Liver (tissue), 10 donors: ENCODE measurements at places on chromosomes 16 and 17.

DNA sequence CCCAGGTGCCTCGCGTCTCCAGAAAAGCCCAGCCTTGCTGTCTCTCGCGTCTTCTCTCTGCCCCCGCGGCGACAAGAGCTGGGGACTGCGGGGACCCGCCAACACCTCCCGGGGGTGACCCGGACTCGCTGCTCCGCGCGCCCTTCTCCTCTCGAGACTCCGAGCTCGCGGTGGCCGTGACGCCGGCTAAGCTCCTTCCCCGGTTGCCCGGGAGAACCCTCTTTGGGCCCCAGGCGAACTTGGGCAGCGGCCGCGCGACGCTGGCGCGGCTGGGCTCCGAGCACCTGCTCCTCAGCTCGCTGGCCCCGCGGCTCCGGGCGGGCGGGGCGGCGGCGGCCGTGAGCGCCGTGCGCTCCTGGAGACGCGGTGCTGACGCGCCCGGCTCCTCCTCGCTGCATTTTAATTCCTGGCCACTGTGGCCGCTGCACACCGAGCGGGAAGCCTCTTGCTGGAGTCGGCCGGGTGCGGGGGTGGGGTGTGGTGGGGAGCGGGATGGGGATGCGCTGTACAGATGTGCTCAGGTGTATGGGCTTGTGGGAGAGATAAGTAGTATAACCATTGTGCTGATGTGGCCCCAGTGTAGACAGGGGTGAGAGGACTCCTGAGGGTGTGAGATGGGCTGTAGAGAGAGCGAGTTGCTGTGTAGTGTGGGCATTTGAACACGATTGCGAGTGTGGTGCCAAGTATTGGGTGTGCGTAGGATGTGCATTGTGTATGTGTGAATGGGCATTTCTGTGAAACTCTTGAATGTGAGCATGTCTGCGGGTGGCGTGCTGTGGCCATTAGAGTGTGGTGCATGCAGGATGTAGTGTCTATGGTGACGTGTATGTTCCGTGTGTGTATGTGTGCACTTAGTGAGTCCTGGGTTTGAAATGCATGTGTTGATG is at the start of gene ASIC2:
Gene ASIC2, minus strand, starts transcription at position 315 of the 887 bp plus-strand sequence.
- DNase-seq = no peak

GRCh38 chr17:7910281-7910680 is 5.8 kb downstream of the RNF227 start:
- DNase-seq = no peak

DNA sequence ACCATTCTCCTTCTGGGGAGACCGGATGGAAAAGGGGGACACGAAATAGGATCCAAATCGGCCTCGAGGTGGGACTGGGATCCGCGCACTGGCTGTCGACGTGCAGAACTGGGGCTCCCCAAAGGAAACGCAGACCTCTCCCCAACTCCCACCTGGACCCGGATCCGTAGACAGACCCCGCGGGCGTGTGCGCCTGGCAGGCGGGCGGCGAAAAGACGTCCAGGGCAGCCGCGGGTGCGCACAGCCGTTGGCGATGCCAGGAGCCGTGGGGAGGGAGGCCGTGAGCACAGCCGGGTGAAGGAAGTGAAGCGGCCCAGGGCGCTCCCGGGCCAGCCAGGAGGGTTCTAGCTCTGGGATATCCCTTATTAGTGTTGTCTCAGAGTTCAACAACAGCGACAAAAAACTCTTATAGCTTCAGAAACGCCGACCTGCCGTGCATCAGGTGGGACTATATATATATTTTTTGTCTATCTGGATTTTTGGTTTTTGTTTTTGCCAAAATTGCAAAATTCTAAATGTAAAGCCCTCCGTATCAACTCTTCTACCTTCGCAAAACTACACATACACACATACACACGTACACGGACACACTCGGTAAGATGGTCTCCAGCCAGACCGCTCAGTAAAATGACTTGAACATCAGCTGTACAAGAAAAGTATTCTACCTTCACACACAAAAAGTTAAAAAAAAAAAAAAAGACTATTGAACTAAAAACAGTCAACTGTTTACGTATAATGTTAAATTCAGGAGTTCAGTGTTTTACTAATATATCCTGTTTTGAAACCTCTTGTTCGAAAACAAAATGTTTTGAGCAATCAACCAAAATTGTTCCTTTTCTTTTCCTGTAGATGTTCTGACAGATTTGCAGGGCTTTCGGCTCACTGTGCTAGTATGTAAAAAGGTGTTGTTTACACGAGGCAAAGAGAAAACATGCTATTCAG is 5.2 kb upstream of the AATF start:
- no peak for DNase-seq

GRCh38 chr17:81523402-81524038 is 4.7 kb upstream of the FSCN2 start:
- DNase-seq = no peak

DNA sequence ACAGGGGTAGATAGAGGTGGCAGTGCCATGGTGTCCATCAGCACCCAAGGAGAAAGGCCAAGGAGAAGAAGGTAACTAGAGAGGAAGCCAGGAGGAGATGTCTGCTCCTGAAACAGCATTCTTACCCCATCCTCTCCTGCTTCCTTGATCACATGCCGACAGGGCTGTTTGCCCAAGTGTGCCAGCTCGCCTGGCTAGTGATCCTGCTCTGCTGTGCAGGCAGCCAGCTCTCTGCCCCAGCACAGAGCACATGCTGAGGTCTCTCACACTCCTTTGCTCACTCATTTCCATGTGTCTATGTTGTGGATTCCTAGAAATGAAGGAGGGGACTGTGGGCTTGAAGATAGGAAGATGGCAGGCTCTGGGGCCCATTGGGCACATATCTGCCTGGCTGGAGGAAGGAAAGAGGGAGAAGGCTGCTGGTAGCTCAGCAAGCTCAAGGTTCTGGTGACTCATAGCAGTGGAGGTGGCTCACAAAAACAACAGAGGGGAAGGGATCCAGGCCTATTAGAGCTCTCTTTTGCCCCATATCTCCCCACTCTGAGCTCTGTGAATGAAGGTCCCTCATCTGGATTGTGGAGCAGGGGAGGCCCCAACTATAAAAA is 54.3 kb downstream of the NEUROD2 start:
- DNase-seq = no peak

GRCh38 chr17:27433521-27433920 is 22.7 kb upstream of the KSR1 start:
- no peak for DNase-seq

GRCh38 chr17:17765359-17766076 is 71.3 kb downstream of the SREBF1 start:
- no peak for DNase-seq

GRCh38 chr17:4807605-4808377 is 839 bp downstream of the PLD2 start:
- no peak for DNase-seq

- DNase-seq = no peak
These were observed 350.1 kb upstream of the KIF2B start for GRCh38 chr17:53472586-53472985.

- no peak for DNase-seq
These were observed 6.8 kb downstream of the ZNF267 start for GRCh38 chr16:31880322-31880979.
